CD4-positive, alpha-beta memory T cell (primary cell): ENCODE measurements at places on chromosomes 5 and 9. TPM values are rescaled to one million over a fixed set of nuclear protein-coding genes. Genes with fewer than 3 reads are reported as not detected.

KCNT1 gene
- not detected for polyA plus RNA-seq

GARIN3 gene
- not detected for polyA plus RNA-seq

FLT4 gene
- polyA plus RNA-seq: not detected

OR13J1 gene
- not detected for polyA plus RNA-seq

CENPP gene
- 9.5 TPM for polyA plus RNA-seq

PPP2R2B gene
- polyA plus RNA-seq: 13.0 TPM

DNA sequence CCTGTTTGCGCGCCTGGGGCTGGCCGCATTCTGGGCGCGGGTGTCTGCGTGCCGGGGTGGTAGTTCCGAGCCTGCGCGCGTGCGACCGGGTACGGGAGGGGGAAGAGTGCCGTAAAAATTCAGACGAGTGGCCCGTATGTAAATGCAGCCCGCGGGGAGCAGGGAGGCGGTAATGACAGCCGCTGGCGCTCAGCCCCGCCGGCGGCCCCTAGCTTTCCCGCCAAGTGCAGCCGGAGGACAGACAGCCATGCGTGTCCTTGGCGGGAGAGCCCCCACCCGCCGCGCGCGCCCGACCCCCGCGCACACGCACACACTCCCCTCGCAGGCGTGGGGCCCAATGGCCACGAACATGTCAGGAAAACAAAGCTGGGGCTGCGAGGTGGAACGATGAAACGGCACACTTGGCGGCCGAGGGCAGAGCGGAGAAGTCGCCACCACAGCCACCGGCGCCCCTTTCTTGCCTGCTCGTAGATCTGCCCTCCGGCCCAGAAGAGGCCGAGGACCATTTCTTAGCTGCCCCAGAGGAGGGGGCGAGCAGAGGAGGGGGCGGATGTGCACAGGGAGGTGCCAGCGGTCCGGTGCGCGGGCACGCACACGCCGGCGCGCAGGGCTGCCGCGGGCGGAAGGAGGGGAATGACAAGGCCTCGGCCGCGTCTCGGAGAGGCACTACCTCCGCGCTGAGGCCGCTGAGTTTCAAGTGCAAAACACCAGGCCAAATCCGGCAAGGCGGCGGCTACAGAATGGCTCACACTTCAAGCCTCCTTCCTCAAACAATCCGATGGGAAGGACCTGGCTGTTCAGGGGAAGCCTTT lies 208.4 kb downstream of the MEF2C start:
- no peak for DNase-seq

DNA sequence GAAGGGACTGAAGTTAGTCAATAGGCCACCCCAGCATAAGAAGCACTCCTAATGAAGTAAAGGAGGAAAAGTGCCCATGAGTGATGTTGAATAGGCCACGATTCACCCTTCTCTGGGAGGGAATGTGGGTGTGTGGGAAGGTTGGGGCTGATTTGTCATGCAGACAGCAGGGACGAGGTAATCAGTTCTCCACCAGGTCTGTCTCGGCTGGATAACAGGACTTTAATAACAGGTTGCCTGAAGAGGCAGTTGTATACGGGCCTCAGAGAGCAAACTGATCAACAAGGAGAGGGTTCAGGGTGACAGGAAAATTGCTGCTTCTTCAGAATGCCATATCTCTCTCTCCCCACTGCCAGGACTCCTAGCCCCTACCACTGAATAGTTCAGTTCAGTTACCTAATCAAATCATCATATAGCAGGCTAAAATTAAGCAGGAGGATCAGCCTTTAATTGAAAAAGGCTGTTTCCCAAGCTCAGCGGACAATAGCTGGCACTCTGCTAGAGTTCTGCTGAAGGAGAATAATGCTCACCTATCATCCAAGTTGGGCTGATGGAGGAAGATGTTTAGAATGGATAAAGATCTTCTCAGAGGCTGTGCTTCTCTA lies 43.6 kb upstream of the SMIM32 start:
- no peak for DNase-seq

DNA sequence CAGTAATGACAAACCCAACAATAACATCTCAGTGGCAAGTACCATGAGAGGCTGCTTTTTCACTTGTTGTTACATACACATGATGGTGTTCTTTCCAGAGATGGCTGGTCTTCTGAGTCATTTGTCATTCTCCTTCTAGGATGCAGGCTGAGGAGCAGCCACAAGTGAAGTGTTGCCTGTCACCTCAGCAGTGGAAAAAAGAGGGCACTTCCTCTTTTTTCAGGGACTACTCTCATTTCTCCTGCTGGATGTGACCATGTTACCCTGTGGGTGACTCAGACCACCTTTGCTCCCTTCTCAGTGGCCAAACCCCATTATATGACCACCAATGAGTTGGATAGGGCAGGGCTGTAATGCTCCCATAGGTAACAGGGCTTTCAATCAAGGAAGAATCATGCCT lies 587.0 kb upstream of the ADAMTS16 start:
- DNase-seq: no peak

DNA sequence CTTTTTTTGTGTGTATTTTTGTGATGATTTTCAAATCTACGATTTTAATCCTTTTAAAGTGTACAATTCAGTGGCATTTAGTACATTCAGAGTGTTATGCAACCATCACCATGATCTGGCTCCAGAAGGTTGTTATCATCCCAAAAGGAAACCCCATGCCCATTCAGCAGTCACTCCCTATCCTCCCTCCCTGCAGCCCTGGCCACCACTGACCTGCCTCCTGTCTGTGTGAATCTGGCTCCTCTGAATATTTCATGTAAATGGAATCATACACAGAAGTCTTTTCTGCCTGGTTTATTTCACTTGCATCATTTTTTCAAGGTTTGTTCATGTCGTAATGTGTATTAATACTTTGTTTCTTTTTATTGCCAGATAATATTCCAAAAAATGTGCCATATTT lies 32.5 kb downstream of the HABP4 start:
- no peak for DNase-seq

DNA sequence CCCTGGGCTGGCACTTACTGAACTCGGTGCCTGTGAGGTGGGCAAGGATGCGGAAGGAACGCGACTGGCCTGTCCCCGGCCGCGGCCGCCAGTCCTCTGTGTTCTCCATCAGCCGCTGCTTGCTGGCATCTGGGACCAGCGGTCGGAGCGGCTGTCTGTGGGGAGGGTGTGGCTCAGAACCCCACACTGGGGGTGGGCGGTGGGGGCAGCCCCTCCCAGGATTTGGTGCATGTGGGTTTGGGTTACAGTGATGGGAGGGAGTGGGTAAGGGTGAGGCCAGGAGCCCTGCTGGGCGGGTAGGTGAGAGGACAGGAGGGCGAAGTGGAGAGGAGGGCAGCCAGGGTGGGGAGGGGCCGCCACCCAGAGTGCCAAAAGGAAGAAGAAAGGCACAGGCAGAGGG lies 6.4 kb downstream of the PDLIM7 start:
- DNase-seq: no peak

DNA sequence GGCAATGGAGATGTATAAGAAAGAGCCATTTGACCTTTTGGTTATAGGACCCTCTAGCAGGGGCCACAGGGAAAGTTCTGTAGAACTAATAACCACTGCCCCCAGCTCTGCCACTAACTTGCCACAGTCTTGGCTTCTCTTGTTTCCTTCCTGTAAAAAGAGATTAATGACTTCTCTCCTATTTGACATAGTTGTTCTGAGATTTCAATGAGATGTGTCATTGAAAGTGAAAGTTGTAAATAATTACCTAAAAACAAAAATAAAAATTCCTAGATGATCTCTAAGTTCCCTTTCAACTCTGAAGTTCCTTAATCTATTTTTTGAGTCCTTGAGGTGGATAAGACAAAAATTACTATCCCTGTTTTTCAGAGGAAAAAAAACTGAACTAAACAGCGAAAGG lies 1.4 kb upstream of the KIF12 start:
- no peak for DNase-seq

- no peak for DNase-seq
These were observed 28.5 kb upstream of the LRRC14B start for GRCh38 chr5:162565-163337.

GRCh38 chr5:140631036-140631417 lies 1.9 kb downstream of the CD14 start:
- DNase-seq: no peak

GRCh38 chr5:96730586-96730985 lies 68.4 kb downstream of the CAST start:
- DNase-seq: no peak

- no peak for DNase-seq
These were observed 11.7 kb downstream of the B4GALT1 start for GRCh38 chr9:33155393-33155792.

GRCh38 chr5:148561801-148562311 lies 92.5 kb downstream of the HTR4 start:
- DNase-seq: no peak

- DNase-seq: no peak
These were observed 77.5 kb upstream of the FBN2 start for GRCh38 chr5:128615578-128615977.

DNA sequence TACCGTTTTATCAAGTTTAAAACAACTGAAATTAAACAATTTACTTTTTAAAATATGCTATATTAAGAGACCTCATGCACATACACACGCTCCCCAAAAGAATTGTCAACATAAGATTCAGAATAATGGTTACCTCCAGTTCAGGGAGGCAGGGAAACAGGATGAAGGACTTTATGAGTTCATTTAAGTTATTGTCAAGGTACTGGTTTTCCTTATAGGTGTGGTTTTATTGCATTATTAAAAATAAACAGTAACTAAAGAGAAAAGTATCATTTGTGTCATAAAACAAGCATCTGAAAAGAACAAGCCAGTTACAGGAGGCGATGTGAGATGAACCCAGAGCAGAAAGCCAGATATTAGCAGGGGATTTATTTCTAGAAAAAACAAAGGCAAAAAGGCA lies 2376.7 kb downstream of the MAT2B start:
- DNase-seq: no peak
